ENCODE measurements at places on chromosomes 2 and 18.

DNA sequence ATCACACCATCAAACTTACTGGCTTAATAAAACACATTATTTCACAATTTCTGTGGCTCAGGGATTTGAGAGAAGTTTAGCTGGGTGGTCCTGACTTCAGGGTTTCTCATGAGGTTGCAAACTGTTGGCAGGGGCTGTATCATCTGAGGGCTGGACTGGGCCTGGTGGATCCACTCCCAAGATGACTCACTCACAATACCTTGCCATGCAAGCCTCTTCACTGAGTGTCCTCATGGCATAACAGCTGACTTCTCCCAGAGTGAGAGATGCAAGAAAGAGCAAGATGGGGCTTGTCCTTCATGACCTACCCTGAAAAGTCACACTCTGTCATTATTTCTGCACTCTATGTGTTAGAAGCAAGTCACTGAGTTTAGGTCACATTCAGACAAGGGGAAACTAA lies 73.8 kb downstream of the AQP4 start:
- DNase-seq: no peak

DNA sequence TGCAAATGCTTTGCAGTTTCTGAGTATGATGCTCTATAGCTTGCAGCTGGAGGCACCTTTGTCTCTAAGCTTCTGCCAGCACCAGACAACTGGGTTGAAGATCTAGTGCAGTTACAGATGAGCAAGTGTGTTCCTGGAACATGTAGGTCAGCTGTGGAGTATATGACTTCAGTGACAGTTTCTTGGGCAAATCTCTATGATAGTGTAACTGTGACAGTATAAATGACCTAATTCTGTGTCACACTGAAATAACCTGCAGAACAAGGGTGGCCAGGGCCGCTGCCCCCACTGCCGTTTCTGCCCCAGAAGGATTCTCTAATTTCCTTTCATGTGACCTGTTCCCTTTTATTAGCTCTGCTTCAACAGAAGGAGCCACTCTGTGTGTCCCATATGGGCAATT lies 145.3 kb upstream of the DAPL1 start:
- DNase-seq: no peak

- DNase-seq: no peak
Observed at GRCh38 chr2:157439824-157440186, 4.1 kb downstream of the CYTIP start.

DNA sequence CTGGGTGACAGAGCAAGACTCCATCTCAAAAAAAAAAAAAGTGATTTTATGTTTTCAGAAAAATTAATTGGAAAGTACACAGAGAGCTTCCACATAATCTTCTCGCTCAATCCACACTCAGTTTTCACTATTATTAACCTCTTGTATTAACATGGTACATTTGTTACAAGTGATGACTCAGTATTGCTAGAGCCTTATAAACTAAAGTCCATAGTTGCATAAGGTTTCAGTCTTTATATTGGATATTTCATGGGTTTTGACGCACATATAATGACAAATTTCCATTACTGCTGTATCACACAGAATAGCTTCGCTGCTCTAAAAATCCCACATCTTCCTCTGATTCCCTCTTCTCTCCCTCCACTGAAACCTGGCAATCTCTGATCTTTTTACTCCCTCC lies 603.5 kb downstream of the XIRP2 start:
- no peak for DNase-seq
